A549 treated with CpdA at 1 μM for 4 hours (cell line): ENCODE measurements at places on chromosomes 6 and 20. TPM values are rescaled to one million over a fixed set of nuclear protein-coding genes. Genes with fewer than 3 reads are reported as not detected.

OXT gene
- not detected in 5 replicates for total RNA-seq

RFX6 gene
- total RNA-seq: not detected in 5 replicates

RBPJL gene
- total RNA-seq: not detected in 5 replicates

DEFB124 gene
- total RNA-seq: not detected in 5 replicates

TBX18 gene
- 14.9 to 20.4 TPM (median 18.6 TPM) in 5 replicates for total RNA-seq

C6orf52 gene
- 1.7 to 3.2 TPM (median 2.1 TPM) in 5 replicates for total RNA-seq

NMBR gene
- total RNA-seq: not detected in 5 replicates

GSTA4 gene
- total RNA-seq: 7.3 to 8.9 TPM (median 7.4 TPM) in 5 replicates

GHRH gene
- total RNA-seq: not detected in 5 replicates

CSNK2A1 gene
- 146 to 171 TPM (median 156 TPM) in 5 replicates for total RNA-seq

MEI4 gene
- not detected in 5 replicates for total RNA-seq

PRDM1 gene
- total RNA-seq: 3.1 to 4.5 TPM (median 4.2 TPM) in 5 replicates

C20orf202 gene
- total RNA-seq: 0.03 TPM in 1 of 5 replicates, not detected in the others

CPXM1 gene
- total RNA-seq: not detected in 5 replicates

TMC2 gene
- total RNA-seq: not detected in 5 replicates

CLVS2 gene
- 0.02 to 0.14 TPM (median 0.07 TPM) in 5 replicates for total RNA-seq

TPX2 gene
- total RNA-seq: 100 to 117 TPM (median 107 TPM) in 5 replicates

DSP gene
- total RNA-seq: 33.2 to 57.4 TPM (median 40.2 TPM) in 5 replicates

DOP1A gene
- total RNA-seq: 1.8 to 3.6 TPM (median 2.8 TPM) in 5 replicates

BEND6 gene
- total RNA-seq: 0.84 to 1.4 TPM (median 1.2 TPM) in 5 replicates

F13A1 gene
- total RNA-seq: not detected in 5 replicates

KCNK5 gene
- total RNA-seq: 0.99 to 1.4 TPM (median 1.2 TPM) in 5 replicates

HMGN4 gene
- total RNA-seq: 58.9 to 90.4 TPM (median 72.6 TPM) in 5 replicates

HLA-DQA1 gene
- not detected in 5 replicates for total RNA-seq

KIAA1586 gene
- 3.9 to 5.1 TPM (median 4.7 TPM) in 5 replicates for total RNA-seq

KIFC1 gene
- 40.9 to 46.6 TPM (median 43.1 TPM) in 5 replicates for total RNA-seq

RAD21L1 gene
- not detected in 5 replicates for total RNA-seq

FAM83C gene
- total RNA-seq: 0.03 to 0.06 TPM (median 0.05 TPM) in 3 of 5 replicates, not detected in the others

FAM83D gene
- total RNA-seq: 61.6 to 78.3 TPM (median 75.0 TPM) in 5 replicates

GRIK2 gene
- 0.12 to 0.38 TPM (median 0.22 TPM) in 5 replicates for total RNA-seq

CCN5 gene
- 23.9 to 36.6 TPM (median 26.9 TPM) in 5 replicates for total RNA-seq

L3MBTL3 gene
- total RNA-seq: 2.6 to 4.5 TPM (median 3.0 TPM) in 5 replicates

RNF217 gene
- total RNA-seq: 5.9 to 7.2 TPM (median 6.5 TPM) in 5 replicates

LY6G6C gene
- total RNA-seq: 0.11 TPM in 1 of 5 replicates, not detected in the others

TCFL5 gene
- total RNA-seq: 3.8 to 5.2 TPM (median 4.5 TPM) in 5 replicates

EYS gene
- 0.08 to 0.14 TPM in 2 of 5 replicates, not detected in the others for total RNA-seq

LPA gene
- 0.01 to 0.02 TPM in 2 of 5 replicates, not detected in the others for total RNA-seq

HEBP2 gene
- 16.5 to 35.4 TPM (median 34.4 TPM) in 5 replicates for total RNA-seq

RAET1E gene
- 1.9 to 3.0 TPM (median 2.6 TPM) in 5 replicates for total RNA-seq

TAAR2 gene
- total RNA-seq: not detected in 5 replicates

RNF144B gene
- total RNA-seq: 0.30 to 0.53 TPM (median 0.42 TPM) in 5 replicates

ZNF311 gene
- 0.16 to 0.37 TPM (median 0.22 TPM) in 5 replicates for total RNA-seq

MARCKS gene
- total RNA-seq: 15.6 to 26.2 TPM (median 20.5 TPM) in 5 replicates

ESR1 gene
- total RNA-seq: 0.01 to 0.02 TPM in 2 of 5 replicates, not detected in the others

EYA4 gene
- total RNA-seq: 10.1 to 11.7 TPM (median 11.6 TPM) in 5 replicates

RPS18 gene
- total RNA-seq: 2,487 to 2,796 TPM (median 2,684 TPM) in 5 replicates

SGK2 gene
- total RNA-seq: 5.6 to 6.9 TPM (median 6.3 TPM) in 5 replicates

SNX14 gene
- 31.2 to 50.5 TPM (median 37.0 TPM) in 5 replicates for total RNA-seq

TTBK1 gene
- 0.03 to 0.08 TPM (median 0.06 TPM) in 4 of 5 replicates, not detected in the other for total RNA-seq

SYTL3 gene
- total RNA-seq: 0.98 to 1.2 TPM (median 1.1 TPM) in 5 replicates

WFDC5 gene
- total RNA-seq: not detected in 5 replicates

WFDC6 gene
- total RNA-seq: not detected in 5 replicates

ZNF292 gene
- total RNA-seq: 2.0 to 5.3 TPM (median 3.2 TPM) in 5 replicates

ULBP1 gene
- 0.73 to 1.2 TPM (median 0.97 TPM) in 5 replicates for total RNA-seq

HTR1E gene
- total RNA-seq: not detected in 5 replicates

SNRPB gene
- 866 to 1,067 TPM (median 982 TPM) in 5 replicates for total RNA-seq

TOX2 gene
- 7.8 to 10.3 TPM (median 10.0 TPM) in 5 replicates for total RNA-seq

WFDC12 gene
- total RNA-seq: not detected in 5 replicates

IDH3B gene
- total RNA-seq: 128 to 135 TPM (median 133 TPM) in 5 replicates
